ENCODE measurements at places on chromosomes 7 and 10. TPM values are rescaled to one million over a fixed set of nuclear protein-coding genes. Genes with fewer than 3 reads are reported as not detected.
A peak's percentile ranks its signal among the peaks of the same experiment; 100 is the strongest.

Gene RELN
- total RNA-seq = 57.5 TPM

Gene CDHR3
- total RNA-seq = 11.4 TPM

Gene ZNF775
- total RNA-seq = 10.2 TPM

Gene ATOH7
- 0.41 TPM for total RNA-seq

Gene TFEC
- 0.82 TPM for total RNA-seq

Gene LIPF
- not detected for total RNA-seq

Gene INHBA
- 12.6 TPM for total RNA-seq

Gene GNB2
- 72.6 TPM for total RNA-seq

Gene TAS2R5
- total RNA-seq = 0.82 TPM

Gene FRAT1
- 4.9 TPM for total RNA-seq

Gene COL13A1
- 2.0 TPM for total RNA-seq

Gene TMEM229A
- total RNA-seq = 1.2 TPM

Gene TMEM213
- total RNA-seq = not detected

GRCh38 chr10:15605740-15606369 lies 113.9 kb downstream of the ITGA8 start:
- DNase-seq = no peak

GRCh38 chr10:422241-422640 lies 267.2 kb downstream of the DIP2C start:
- DNase-seq = no peak

- DNase-seq = no peak
Measured at GRCh38 chr7:157890921-157891401, 554.2 kb downstream of the DNAJB6 start.

- DNase-seq = no peak
Measured at GRCh38 chr10:58041901-58042300, 225.8 kb downstream of the IPMK start.

- no peak for DNase-seq
Measured at GRCh38 chr7:118311121-118311836, 86.8 kb downstream of the ANKRD7 start.

GRCh38 chr7:14902589-14903067 lies at the start of gene DGKB:
DGKB (minus strand) TSS chr7:14902751.
- DNase-seq = no peak

- no peak for DNase-seq
Measured at GRCh38 chr10:111034598-111035310, 42.1 kb upstream of the ADRA2A start.

- DNase-seq = no peak
Measured at GRCh38 chr10:69817078-69817581, 15.4 kb downstream of the COL13A1 start.

GRCh38 chr7:106372126-106372525 lies 87.3 kb upstream of the NAMPT start:
- DNase-seq = no peak

DNA sequence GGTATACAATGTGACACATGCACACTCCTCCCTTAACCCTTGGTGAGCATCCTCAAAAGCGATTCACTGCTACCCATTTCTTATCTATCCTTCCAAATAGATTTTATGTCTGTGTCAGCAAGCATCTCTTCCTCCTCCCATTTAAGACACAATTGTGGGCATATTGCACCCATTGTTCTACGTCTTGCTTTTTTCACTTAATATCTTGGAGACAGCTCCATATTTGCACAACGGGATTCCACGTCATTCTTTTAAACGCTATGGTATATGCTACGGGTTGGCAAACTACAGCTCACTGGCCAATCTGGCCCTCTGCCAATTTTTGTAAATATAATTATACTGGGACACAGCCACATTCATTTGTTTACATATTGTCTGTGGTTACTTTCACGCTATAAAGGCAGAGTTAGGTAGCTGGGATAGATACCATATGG lies 88.6 kb downstream of the RNF216 start:
- no peak for DNase-seq

- no peak for DNase-seq
Measured at GRCh38 chr10:63491588-63492316, 26.0 kb upstream of the JMJD1C start.

DNA sequence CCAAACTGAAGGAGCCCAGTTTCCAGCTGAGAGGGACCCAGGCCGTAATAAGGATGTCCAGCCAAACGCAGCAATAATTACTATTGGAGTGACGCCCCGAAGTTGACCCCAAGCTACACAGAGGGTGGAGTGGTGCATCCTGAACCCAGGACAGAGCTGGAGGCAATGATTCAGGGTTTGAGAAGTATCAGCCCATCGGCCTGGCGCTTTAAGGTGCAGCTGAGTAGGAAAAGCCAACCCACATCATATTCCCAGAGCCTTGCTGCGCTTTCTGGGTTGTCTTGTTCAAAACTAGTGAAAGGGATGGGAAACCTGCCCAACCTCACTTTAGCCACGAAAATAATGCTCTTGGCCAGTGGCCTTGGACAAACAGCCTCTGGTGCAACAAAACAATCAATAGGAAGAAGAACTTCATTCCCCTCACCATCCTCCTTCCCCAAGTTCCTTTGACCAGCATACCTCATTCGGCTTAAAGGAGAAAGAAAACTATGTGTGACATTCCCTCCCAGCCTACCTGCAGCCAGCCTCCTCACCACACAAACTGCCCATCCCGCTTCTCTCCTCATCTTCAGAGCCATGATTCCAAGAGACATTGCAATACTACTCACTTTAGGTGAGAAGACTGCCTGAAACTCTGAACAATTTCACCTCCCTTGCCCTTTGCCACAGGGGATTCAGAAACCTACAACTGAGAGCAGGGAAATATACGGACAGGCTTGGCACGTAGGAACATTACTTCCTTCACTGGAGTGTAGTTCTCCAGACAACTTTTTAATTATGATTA lies 217.2 kb upstream of the MKLN1 start:
- DNase-seq = no peak

DNA sequence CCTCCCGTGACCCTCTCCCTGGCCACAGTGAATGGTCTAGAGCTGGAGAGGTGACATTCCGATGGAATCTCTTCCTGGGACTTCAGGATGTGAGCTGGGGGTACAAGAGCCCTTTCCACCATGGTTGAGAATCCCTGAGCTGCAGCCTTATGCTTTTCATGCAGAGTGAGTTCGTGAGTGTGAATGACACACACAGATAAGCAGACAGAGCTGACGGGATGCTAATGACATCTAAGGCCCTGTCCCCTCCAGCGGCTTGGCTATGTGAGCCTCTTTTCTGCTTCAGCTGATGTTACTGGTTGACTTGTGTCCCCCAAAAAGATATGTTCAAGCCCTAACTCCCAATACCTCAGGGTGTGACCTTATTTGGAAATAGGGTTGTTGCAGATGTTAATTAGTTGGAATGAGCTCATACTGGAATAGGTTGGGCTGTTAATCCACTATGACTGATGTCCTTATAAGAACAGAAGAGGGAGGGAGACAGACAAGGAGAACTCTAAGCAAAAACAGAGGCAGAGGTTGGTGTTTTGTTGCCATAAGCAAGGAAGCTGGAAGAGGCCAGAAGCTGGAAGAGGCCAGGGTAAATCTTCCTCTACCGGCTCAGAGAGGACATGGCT lies 111.1 kb upstream of the AFAP1L2 start:
- DNase-seq = no peak

GRCh38 chr7:12570534-12571461 lies at the start of gene SCIN:
SCIN (plus strand) TSS chr7:12570720; CDS start chr7:12570787, 67 bp downstream.
- no peak for DNase-seq

- no peak for DNase-seq
Measured at GRCh38 chr7:126302639-126303038, 950.1 kb downstream of the GRM8 start.

DNA sequence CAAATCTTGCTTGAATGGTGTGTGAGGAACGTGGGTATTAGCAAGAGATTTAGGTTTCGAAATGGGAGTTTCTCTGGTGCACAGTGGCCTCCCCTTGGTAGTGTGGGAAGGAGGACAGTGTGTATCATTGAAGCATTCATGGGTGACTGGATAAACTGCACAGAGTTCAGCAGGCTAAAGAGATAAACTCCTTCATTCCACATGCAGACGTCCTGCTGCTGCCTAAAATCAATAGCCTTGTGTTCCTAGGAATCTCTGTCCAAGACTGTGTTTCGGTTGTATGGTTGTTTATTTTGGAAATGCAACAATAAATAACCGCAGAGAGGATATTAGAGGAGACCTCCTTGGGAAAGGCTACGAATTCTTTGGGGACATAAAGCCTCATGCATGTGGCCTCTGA lies 100.9 kb upstream of the FAM171A1 start:
- DNase-seq = no peak

GRCh38 chr7:92042056-92042737 lies 92.1 kb downstream of the CYP51A1 start:
- no peak for DNase-seq

- no peak for DNase-seq
Measured at GRCh38 chr7:43021431-43021830, 89.3 kb downstream of the MRPL32 start.

DNA sequence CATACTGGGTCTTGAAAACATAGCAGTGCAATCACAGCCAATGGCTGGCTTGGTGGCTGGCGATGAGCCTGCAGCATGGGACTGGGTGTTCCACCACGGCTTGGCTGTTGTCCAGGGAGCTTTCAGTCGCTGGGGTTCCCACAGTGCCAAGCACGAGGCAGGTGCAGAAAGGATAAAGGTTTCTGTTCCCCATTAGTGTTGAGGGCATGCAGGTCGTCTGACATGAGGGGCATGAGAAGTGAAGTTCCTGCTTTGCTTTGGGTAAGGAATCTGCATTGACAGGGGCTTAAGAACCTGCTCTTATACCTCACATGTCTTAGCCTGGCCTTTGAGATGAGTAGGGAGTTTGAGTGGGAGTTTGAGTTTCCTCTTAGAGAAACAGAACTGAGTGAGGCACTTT lies 9.0 kb upstream of the CFTR start:
- DNase-seq = no peak

DNA sequence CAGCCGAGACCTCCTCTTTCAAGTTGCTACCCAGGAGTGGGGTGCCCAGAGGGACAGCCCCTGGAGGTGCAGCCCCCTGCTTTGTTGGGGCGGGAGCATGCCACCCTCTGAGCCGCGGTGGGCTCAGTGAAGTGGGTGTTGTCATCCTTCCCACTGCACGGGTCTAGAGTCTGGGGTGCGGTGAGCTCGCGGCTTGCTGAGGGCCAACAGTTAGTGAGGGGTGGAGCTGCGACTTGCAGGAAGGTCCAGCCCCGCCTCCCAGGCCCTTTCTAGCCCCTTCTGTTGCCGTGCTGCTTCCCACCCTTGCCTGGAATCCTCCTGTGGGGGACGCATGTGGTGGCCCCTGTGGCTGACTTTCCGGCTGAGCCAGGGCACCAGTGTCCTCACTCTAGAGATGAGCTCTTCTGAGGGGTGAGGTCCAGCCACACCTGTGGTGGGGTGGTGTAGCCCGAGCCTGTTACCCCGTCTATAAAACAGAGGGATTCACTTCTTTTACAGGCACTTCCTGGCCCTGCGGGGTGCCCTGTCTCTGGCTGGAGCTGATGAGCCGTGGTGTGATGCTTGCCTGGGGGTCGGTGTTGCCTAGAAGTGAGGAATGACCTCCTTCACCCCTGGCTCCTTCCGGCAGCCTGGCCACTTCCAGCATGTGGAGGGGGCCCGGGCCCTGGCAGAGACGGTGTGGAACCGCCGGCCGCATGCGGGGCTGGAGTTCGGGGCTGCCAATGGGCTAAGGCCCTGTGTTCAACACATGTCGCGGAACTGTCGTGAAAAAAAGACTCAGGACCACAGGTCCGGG lies 127.9 kb downstream of the FAM53B start:
- no peak for DNase-seq

- DNase-seq = no peak
Measured at GRCh38 chr10:118842843-118843624, 88.3 kb upstream of the CACUL1 start.

- DNase-seq = peak; percentile 44
Measured at GRCh38 chr7:32427769-32428291, 62.4 kb downstream of the LSM5 start.

- no peak for DNase-seq
Measured at GRCh38 chr7:8362723-8363369, 70.6 kb upstream of the NXPH1 start.
